ENCODE measurements at places on chromosomes 3 and 15. TPM values are rescaled to one million over a fixed set of nuclear protein-coding genes. Genes with fewer than 3 reads are reported as not detected.

OTOL1 gene
- polyA plus RNA-seq, result not detected

LRTM1 gene
- not detected for polyA plus RNA-seq

ONECUT1 gene
- polyA plus RNA-seq, result not detected

GPR15 gene
- polyA plus RNA-seq, result not detected

EXD1 gene
- not detected for polyA plus RNA-seq

TRPM1 gene
- polyA plus RNA-seq, result not detected

POLQ gene
- 12.0 TPM for polyA plus RNA-seq
